HEK293T (cell line): ENCODE measurements at places on chromosomes 4 and X.

GRCh38 chr4:53810643-53811042 is 219.4 kb upstream of the LNX1 start:
- no peak for DNase-seq

DNA sequence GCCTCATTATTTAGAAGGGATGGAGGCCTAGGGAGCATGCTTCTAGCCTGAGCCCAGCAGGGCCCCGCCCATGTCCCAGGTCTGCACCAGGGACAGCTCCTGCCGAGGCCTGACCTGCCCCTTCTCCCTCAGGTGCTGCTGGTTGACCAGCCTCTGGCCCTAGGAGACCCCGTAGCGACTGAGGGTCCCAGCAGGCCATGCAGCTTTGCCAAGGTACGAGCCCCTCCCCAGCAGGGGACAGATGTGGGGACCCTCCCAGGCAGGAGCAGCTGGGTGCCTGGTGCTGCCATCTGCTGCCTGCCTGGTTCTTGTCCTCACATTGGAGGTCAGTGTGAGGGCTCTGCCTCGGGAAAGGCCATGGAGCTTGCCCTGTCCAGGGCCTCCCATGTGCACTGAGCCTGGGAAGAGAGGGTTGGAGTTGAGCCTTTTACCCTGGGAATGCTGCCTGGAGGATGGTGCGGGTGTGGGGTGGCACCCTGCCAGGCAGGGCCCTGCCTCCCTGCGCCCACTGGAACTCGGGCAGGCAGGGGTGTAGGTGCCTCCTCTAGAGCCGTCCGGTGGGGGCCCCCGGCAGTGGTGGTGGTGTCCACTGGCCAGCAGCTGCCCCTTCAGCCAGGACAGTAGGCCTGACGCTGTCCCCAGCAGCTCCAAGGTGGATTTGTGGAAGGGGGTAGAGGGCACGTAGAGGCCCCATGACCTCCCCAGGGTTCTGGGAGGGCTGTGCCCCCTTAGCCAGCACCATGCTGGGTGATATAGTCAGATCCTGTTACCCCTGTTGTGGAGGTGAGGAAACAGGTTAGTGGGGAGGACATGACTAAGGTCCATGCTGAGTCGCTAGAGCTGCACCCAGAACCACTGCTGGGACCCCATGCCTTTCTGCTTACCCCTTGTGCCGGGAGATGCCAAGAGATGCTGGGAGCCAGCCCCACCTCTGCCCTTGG is 2.2 kb upstream of the MSANTD1 start:
- DNase-seq: no peak

GRCh38 chr4:160129439-160129838 is 1026.6 kb downstream of the RAPGEF2 start:
- no peak for DNase-seq

- DNase-seq: no peak
These were observed 64.1 kb downstream of the WWC2 start for GRCh38 chr4:183163135-183163534.

DNA sequence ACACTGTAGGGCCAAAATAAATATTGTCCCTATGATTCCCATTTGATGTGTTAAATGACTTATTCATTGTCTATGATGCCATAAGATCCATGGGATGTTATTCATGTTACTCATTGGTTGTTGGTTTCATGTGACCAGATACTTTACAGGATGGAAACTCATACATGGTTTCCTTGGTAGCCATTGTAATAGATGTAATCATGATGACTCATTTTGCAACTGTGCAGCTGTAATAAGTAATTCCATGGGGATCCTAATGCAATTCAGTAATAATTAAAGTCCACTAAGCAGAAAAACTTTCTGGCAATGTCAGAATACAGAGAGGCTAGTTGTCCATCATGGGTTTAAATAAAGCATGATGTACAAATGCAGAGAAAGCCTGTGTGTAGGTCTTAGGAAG is 389.7 kb upstream of the NR3C2 start:
- no peak for DNase-seq

DNA sequence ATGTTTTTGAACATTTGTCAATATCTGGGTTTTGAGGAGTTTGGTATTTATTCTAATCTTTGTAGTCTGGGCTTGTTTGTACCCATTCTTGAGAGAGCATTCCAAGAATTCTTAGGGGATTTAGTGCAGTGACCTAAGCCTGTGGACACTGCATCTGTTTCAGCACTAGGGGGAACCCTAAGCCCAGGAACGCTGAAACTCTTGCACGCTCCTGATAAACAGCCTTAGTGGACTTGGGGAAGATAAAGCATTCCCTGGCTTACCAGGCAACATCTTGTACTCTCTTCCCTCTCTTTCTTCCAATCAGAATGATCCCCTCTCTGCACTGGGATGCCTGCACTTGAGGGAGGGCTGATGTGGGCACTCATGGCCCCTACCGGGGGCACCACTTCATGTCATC is 654.9 kb upstream of the HTR2C start:
- peak; percentile 67 for DNase-seq

DNA sequence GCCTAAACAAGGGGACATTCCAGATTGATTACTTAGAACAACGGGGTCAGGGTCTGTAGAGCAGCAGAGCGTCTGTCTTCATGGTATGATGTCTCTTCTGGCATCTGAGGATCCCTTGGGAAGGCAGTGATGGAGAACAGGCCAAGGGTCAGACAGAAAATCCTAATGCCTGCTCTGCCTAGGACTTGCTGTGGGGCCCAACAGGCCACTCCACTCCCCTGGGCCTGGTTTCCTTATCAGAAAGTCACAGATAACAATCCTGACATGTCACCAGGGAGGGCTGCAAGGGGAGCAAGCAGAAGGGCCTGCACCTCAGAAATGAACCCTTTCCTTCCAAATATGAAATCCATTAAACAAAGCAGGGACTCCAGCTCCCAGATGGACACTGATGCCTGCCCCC is 21.4 kb upstream of the ARHGAP6 start:
- DNase-seq: no peak

DNA sequence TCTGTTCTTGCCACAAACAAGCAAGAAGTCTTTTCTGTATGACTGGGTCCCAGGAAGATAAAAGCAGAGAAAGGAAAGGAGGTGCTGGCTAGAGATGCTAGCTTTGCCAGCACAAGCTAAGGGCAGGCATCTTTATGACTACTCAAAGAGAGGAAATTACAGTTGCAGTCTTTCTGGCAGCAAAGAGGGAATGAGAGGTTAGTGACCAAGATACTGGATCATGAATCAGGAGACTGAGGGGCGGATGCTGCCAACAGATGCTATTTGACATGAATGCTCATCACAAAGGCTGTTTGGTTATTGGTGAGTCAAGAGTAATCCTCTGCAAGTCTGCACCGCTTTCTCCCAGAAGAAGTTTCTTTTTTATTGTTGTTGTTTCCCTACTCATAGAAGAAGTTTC is 5.5 kb upstream of the XIAP start:
- DNase-seq: no peak

- DNase-seq: no peak
These were observed 78.1 kb downstream of the LDB2 start for GRCh38 chr4:16820329-16820728.

GRCh38 chr4:153469031-153469430 is 2.9 kb downstream of the TMEM131L start:
- DNase-seq: no peak

DNA sequence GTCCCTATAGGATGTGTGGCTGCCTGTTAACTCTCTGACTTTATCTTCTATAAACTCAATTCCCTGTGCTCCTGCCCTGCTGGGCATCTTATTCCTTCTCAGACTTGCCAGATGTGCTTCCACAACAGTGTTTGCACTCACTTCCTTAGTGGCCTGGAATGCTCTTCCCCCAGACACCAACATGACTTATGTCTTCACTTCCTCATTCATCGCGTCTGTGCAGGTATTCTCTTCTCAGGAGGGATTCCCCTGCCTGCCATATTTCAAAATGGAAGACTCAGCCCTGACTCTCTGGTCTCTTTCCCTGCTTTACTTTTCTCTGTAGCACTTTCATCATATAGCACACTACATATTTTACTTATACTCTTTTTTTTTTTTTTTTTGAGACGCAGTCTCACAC is 344.0 kb downstream of the CENPC start:
- DNase-seq: no peak

GRCh38 chr4:154004507-154005170 is 215.8 kb upstream of the SFRP2 start:
- no peak for DNase-seq

DNA sequence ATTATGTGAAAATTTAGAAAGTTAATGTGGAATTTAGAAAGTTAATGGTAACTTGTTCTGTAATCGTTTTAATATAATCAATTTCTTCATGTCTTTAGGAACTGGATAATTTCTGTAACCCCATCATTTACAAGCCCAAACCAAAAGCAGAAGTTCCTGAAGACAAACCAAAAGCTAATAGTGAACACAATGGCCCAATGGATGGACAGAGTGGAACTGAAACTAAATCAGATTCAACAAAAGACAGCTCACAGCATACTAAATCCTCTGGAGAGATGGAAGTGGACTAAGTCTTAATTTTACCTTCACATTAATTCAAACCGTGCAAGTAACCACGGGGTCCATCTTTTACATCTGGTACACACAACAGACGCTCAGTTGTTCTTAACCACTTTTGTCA is 48.1 kb upstream of the PLK4 start:
- DNase-seq: no peak

DNA sequence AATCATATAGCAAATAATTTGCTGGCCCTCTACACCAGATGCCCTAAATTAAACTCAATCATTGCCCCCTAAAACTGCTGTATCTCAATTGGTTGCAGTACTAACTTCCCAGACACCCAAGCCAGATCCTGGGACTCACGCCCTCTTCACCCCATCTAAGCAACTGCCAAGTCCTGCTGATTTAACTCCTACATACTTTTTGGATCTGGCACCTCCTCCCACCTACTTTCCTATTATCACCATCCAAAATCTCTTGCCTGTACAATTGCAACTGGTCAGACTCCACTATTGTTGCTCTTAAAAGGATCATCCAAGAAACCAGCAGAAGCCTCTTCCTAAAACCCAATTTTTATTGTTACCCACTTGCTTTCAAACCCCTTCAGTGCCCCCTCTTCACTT is 4.7 kb upstream of the HSD17B10 start:
- DNase-seq: no peak

- DNase-seq: peak; percentile 54
These were observed 33.5 kb upstream of the DCX start for GRCh38 chrX:111445485-111445884.

GRCh38 chrX:37697169-37697760 is 11.7 kb downstream of the XK start:
- DNase-seq: no peak

DNA sequence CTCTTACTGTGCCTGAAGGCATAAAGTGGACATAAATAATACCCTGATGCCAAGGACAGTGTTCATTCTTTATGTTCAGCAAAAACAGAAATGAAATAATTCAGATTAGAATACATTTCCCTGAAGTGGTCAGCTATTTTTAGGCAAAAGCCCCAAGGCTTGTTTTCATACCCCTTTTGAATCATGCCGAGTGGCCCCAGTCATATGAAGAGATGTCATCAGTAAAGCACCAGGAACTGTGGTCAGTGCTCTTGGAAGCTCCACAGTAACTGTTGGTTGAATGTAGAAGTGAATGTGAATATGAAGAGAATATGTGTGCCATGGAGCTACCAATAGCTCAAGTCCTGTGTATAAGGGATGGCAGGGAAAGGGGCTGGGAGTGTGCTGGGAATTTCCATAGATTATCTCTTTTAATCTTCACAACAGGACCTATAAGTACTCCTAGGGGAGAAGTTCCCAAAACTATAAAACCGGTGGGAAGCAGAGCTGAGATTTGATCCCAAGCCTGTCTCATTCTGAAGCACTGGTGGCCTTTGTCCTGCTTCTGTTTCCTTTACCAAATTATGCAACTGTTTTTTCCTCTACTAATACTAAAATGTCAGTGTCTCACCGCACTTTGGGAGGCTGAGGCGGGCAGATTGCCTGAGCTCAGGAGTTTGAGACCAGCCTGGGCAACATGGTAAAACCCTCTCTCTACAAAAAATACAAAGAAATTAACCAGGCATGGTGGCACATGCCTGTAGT is 52.6 kb downstream of the FNIP2 start:
- no peak for DNase-seq

DNA sequence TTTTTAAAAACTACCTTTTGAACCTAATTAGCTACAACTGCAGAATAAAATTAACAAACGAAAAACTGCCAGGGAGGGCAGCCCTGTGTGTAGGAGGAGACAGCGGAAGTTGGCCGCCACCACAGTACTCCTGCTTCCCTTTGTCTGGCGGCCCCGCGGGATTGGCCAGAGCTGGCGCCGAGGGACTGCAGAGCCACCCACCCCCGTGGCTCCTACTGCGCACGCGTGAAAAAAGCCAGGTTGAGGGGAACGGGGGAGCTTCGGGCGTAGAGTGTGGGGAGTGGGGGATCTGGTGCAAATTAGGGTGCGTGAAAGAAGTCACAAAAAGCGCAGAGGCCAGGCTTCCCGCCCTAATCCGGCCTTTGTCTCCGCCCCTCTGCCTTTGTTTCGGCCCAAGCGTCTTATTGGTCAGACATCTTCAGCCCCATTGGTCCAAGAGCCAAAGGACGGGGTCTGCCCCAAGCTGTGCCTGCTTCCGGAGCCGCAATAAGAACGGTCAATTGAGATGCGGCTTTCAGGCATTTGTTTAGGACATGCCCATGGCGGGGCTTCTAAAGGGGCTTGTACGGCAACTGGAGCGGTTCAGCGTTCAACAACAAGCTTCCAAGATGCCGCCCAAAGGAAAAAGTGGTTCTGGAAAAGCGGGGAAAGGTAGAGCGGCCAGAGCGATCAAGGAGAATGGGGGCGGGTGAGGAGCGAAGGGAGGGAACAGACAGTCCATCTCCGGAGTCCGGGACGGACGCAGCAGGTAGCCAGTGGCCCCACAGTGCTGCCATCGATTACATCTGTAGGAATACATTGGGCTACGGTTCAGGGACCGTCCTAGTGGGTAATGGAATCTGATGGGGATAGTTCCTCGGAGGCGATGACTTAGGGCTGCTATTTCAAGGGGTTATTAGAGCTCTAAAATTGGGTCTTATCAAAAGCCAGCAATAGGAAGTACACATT is at the start of gene PIN4:
PIN4 (plus strand) TSS at position 580 of the 948 bp plus-strand sequence; CDS start at position 609, 29 bp downstream.
- DNase-seq: peak; percentile 96

DNA sequence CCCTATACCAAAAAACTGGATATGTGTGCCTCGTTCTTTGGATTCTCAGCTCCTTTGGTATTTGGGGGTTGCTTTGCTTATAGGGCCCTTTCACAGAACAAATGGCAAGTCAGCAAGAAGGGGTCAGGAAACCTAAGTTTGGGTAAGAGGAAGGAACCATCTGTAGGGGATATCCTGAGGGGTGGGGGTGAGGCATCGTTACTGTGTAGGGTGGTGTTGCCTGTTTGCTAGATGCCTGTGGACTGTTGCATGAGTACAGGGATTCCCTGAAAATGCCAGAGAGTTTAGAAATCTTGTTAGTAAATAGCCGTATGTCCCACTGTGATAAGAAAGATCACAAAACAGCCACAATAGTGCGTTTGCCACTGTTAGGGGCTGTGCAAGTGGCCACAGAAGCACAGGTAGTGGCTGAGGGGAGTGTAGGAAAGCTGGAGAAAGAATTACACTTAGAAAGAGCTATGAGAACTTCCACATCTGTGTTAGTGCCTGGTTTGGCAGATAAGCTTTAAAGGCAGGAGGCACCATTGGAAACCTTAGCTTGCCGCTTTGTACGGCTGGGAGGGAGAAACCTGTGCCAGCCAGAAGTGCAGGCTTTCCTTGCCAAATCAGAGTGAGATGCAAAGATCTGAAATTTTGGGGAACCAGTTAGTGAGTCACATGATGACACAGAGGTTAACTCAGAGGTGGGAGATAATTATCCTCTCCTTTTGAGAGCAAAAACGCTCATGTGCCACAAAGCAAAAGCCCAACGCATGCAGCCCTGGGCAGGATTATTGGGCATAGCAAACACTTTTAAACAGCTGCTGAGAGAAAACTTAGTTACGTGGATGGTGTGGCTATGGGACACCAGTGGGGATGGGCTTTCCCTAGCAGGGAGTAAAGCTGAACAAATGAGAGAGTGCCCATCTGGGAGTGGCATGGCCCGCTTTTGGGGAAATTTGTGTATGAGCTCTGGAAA is 343.7 kb downstream of the ARAP2 start:
- no peak for DNase-seq
